ENCODE measurements at places on chromosomes 13 and 19.

- peak; percentile 87 for DNase-seq
These were observed 977 bp downstream of the IRGQ start for GRCh38 chr19:43594710-43595604.

DNA sequence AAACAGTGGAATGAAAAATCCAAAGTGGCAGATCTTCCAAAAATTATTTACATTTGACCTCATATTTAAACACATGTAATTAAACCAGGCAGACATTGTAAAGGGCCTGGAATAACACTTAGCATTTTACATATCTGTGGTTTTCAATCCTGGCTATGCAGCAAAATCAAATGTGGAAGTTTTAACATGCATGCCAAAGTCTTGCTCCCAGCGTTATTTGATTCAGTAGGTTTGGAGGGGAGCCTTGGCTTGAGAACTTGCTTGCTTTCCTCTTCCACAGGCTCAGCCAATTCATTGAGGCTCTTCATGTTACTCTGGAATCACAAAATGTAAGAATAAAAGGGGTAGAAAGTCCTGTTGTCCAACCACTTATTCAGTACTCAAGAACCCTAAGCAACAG lies 42.5 kb upstream of the INTS6 start:
- no peak for DNase-seq

GRCh38 chr13:26390203-26390602 lies 136.3 kb downstream of the CDK8 start:
- no peak for DNase-seq

GRCh38 chr19:41887711-41888382 lies 4.9 kb downstream of the ARHGEF1 start:
- peak; percentile 99 for DNase-seq

DNA sequence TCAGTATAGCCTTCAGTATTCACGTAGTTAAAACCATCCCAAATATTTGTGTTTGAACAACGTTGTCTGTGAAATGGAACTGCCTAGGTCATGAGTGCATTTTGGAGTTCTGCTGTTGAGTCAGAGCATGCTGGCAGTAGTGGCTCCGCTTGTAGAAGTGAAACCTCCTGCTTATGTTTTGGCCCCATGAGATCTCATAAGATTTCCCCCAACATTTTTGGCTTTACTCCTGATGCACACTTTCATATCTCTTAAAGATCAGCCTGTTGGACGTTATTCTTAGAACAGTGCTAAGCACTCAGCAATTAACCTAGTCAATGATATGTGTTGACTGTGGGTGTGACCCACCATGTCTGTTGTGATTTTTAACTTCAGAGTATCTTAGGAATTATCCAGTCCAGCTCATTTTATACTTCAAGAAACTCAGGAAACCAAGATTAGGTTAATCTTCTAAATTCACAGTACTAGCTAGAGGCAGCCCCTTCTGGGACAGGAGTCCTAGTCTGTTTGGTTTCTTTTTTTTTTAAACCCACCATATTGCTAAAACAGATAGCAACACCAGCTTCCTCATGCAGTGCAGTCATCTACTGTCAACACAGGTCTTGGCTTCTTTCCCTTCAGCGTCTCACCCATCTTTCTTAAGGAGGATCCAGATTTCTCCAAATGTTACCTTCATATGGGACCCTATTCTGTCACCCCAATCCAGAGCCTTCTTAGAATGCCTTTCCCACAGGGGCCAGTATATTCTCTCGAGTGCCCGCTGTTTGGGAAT lies 26.2 kb downstream of the RAP2A start:
- DNase-seq = no peak

- DNase-seq = no peak
These were observed 55.4 kb downstream of the LRRC63 start for GRCh38 chr13:46267166-46267565.

DNA sequence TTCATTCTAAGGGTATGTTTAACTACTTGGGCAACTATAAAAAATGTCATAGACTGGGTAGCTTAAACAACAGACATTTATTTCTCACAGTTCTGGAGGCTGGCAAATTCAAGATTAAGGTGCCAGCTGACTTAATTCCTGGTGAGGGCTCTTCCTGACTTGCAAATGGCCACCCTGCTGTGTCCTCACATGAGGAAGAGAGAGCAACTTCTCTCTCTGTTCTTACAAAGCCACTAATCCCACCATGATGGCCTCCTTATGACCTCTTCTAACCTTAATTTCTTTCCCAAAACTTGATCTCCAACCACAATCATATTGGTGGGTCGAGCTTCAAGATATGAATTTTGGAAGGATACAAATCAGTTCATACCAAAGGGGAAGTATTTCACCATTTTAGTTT lies 399.0 kb downstream of the DCT start:
- no peak for DNase-seq

- no peak for DNase-seq
These were observed 326.7 kb downstream of the SHISA2 start for GRCh38 chr13:25725104-25725503.

DNA sequence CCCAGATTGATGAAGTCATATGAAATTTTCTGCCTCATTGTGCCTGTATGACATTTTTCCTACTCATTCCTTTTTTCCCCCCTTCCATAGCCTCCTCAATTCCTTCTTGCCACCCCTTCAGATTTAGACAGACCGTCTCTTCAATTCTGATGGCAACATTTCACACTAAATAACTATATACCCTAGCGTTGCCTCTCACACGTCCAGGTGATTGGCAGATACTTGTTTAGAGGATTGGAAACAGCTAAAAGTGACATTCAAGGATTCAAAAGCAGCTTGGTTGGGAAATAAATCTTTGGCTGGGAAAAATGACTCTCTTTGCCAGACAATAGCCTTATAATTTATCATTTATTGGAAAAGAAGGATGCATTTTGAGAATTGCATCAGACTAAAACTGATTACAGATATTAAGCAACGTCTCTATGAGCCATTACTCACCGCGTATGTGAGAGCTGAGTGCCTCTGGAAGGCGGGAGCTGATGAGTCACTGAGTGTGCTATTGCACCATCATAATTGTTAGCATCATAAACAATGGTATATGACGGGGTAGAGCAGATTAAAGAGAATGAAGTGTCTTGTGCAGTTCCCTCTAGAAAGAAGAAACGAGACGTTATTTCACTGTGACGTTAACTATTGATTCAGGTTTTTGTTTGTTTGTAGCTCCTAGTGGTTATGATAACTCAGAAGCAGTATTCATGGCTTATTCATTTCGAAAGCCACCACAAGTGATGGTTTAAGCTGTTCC lies 61.1 kb upstream of the FAM216B start:
- no peak for DNase-seq

DNA sequence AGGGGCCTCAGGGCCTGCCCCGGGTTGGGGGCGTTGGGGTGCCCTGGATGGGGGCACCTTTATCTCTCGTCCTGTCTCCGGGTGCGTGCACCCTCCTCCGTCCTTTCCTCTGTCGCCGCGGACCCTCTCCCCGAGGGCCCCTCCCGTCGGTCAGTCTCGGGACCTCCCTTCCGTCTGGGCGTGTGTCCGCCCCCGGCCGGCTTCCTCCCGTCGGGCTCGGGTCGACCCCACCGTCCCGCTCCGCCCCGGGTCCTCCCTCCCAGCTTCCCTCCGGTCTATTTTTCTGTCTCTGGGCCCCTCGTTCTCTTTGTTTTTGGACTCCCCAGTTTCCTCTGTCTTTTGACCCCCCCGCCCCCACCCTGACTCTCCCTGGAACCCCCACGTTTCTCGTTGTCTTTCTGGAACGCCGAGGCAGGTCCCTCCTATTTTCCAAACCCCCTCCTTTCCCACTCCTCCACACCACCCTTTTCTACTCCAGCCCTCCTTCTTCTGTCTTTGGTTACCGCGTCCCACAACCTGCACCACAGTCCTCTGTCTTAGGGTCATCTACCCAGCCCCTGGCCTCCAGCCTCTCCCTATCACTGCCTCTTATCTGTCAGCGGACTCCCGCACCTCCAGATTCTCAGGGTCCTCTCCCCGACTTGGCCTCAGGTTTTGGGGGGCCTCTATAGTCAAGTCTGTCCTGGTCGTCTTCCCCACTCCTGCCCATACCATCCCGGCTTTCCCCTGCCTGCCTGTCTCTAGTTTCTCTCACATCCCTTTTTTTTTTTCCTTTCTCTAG lies 757 bp downstream of the EGLN2 start:
- DNase-seq = peak; percentile 66

- DNase-seq = no peak
These were observed 246.1 kb upstream of the DACH1 start for GRCh38 chr13:72113076-72113475.

GRCh38 chr19:37990362-37990761 lies 83.4 kb downstream of the SIPA1L3 start:
- DNase-seq = no peak

DNA sequence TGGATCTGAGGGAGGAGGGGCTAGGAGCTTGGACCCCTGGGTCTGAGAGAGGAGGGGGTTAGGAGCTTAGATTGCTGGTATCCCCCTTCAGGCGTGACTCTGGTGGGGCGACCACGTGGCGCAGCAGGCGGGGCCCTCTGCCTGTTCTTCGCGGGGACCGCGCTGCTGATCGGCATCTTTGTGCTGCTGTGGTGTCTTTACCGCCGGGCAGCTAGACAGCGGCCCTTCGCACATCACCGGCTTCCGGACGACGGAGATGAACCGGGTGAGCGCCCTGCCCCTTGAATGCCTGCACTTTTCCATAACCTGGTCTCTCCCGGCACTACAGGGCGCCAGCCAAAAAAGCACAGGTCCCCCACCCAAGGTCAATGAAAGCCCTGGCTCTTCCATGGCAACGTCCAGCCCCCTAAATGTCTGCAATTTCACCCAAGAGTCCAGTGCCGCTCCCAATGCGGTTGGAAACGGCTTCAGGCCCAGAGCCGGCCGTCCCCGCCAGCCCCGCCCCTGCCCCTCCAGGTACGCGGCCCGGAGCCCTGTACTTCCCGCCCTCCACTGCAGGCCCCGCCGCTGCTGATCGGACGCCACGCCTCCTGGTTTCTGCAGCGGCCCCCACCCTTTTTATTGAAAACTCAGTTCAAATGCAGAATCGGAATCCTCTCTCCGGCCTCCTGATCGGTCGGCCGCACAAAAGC lies 2.8 kb downstream of the GFY start:
- DNase-seq = peak; percentile 68

DNA sequence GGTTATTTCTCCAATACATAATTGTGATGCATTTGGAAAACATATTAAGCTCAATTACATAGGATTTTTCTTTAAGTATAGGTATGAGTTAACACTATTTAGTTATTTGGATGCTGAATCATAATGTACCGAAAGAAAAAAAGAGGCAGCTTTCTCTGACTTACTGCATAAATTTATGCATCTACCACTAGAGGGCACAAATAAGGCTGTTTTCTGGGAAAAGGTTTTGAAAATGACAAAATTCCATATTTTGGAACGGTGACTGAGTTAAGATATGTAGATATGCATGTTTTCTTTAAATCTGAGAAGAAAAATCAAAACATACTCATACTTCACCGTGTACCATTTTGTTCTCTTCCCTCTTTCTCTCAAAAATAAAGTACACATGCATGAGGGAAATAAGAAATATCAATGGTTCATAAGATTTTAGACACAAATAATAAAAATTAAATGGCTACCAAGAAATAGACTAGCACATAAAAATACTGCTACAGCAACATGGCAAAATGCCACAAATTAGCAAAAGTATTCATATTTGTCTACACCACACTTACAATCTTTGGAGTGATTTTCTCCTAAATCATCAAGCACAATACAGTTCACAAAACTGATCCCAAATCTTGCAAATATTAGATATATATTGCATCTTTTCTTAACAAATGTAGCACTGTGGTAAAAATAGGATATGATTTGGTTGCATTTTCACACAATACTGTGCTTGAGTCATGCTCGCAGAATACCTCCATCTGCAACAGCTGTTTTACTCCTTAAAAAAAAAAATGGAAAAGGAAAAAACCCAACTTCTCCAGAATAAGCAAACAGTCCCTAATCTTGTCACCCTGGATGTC lies 260.0 kb downstream of the FGF14 start:
- no peak for DNase-seq

DNA sequence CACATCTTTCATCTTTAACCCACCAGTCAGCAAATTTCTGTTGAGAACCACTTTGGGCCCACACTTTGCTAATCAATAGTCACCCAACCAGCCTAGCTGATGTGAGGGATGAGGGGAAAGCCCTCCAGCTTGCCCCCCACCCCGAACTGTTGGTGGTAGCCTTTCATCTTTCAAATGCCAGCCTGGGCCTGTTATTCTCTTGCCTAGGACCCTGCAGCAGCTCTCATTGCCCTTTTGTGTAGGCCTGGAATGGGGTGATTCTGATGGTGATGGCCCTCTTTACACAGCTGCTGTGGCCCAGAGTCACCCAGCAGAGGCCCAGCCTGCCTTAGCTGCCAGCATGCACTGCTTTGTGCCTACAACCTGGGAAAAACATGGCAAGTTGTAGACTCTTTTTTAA lies 294.5 kb downstream of the SLC7A1 start:
- DNase-seq = no peak

GRCh38 chr19:55670280-55671053 lies 4.6 kb upstream of the EPN1 start:
- peak; percentile 77 for DNase-seq

GRCh38 chr13:51590231-51590970 lies 6.1 kb downstream of the WDFY2 start:
- DNase-seq = no peak

GRCh38 chr13:95023405-95023804 lies 277.8 kb downstream of the ABCC4 start:
- no peak for DNase-seq

GRCh38 chr19:3518255-3518654 lies 12.1 kb downstream of the FZR1 start:
- DNase-seq = no peak

DNA sequence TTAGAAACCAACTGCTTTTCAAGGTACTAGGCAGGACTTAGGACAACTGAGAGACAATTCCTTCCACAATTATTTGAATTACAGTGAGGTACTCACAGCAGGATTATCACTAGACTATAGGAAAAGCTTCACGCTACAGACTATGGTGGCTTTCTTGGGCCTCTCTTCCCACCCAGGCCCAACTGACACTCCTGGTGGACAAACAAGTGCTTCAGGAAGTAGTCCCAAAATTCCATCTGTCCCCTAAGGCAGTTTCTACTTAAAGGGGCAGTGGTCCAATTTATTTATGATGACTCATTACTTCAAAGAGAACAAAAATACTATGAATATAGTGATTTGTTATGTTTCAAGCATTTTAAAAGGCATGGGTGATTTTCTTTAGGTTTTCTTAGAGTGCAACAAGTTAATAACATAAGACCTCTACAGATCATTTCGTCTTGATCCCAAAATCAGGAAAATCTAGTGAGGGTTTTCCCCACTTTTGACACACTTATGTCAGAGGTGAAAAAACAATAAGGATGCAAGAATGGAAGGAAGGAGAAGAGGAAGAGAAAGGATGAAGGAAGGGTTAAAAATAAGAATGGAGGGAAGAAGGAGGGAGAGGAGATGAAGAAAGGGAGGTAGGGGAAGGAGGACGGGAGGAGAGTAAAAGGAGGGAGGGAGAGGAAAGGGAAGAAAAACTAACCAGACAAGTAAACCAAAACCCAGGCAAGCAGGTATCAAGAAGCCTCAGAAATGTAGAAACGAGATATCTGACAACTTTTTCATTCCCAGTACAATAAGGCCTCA lies 100.7 kb downstream of the SERP2 start:
- no peak for DNase-seq

- no peak for DNase-seq
These were observed 1898.9 kb downstream of the OLFM4 start for GRCh38 chr13:54927538-54927937.

GRCh38 chr19:53787266-53787665 lies 36.8 kb downstream of the NLRP12 start:
- no peak for DNase-seq

GRCh38 chr19:31276831-31277230 lies 72.4 kb downstream of the TSHZ3 start:
- no peak for DNase-seq

- peak; percentile 62 for DNase-seq
These were observed 143.2 kb upstream of the ZNF536 start for GRCh38 chr19:30228835-30229524.

GRCh38 chr13:51955281-51955771 lies 55.9 kb downstream of the ATP7B start:
- no peak for DNase-seq

Measured in islet precursor cell (in vitro differentiated cells).